ENCODE measurements at places on chromosomes 7 and 10.

DNA sequence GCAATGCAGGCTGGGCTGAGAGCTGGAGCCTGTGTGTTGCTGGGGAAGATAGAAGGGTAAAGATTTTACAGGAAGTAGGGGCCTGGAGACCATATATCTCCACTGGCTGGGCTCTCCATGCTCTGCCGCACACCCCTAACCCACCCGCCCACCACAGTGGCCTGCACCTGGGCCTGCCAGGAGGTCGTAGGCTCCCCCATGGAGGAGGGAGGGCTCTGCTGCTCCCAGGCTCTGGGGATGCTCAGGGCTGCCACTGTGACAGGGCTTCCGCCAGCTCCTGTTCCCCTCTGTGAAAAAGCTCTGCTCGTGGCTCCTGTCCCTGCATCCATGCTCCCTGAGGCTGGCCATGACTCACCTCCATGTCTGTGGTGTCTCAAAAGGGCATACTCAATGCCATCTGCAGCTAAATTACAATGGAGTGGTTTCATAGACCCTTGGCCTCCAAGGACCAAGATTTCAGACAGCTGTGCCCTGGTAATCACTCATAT is 106.0 kb downstream of the CXCL12 start:
- no peak for DNase-seq

DNA sequence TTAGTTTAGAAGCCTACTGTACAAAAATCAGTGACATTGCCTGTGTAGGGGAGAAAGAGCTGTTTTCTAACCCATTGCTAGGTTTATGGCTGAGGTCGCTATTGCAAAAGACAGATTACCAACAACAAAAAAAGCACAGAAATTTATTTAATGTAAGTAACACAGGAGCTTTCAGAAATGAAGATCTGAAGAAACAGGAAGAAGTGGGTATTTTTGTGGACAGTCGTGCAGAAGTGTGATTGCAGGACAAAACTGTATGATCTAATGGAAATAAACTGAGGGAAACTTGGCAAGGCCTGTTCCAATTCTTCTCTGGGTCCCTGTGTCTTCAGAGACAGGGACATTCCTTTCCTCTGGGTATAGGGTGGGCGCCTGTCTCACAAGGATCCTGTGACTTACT is 87.4 kb downstream of the APBB1IP start:
- DNase-seq, result no peak

- peak; percentile 17 for DNase-seq
Measured at GRCh38 chr7:77439572-77439971, 23.4 kb upstream of the GSAP start.

DNA sequence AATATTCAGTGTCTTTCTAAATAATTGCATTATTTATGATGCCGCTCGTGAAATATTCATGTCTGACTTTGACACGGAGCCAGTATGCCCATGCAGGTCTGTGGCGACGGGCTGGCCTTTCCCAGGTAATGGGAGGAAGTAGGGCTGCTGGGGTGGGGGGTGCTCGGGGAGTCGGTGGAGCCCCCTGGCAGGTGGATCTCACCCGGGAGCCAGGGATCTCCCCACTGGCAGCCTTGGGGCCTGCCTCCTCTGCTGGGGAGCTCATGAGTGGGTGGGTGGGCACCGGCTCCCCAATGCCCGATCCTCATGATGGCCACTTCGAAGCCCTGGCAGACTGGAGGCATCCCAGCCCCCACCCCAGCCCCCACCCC is 52.8 kb downstream of the PWWP2B start:
- no peak for DNase-seq

DNA sequence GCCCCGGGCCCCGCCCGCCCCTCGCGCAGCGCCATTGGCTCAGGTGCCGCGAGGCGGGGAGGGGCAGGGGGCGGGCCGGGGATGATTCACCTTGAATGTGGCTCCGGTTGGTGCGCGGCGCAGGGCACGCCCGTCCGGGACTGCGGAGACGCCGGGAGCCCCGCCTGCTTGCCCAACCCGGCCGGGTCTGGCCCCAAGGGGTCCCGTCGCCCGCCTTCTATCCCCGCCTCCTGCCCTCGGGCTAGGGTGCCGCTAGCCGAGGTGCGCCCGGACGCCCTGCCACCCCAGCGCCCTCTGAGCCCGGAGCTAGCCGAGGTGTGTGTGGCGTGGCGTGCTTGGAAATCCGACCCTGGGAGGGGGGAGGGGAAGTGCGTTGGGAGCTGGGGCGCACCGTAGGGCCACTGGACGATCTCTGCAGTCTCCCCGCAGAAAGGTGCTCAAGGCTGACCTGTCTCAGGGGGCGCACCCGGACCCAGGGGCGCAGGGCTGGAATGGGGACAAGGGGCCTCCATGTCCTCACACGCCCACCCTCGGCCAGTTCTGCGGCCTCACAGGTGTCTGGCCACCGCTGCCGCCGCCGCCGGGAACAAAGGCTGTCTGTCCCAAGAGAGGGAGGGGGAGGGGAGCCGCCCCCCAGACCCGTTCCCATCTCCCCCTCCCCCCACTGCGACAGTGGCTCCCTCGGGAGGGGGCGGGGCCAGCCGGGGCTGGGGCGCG is 168.9 kb downstream of the NRF1 start:
- peak; percentile 47 for DNase-seq

GRCh38 chr7:94972296-94972695 is 64.9 kb downstream of the PPP1R9A start:
- DNase-seq, result no peak

DNA sequence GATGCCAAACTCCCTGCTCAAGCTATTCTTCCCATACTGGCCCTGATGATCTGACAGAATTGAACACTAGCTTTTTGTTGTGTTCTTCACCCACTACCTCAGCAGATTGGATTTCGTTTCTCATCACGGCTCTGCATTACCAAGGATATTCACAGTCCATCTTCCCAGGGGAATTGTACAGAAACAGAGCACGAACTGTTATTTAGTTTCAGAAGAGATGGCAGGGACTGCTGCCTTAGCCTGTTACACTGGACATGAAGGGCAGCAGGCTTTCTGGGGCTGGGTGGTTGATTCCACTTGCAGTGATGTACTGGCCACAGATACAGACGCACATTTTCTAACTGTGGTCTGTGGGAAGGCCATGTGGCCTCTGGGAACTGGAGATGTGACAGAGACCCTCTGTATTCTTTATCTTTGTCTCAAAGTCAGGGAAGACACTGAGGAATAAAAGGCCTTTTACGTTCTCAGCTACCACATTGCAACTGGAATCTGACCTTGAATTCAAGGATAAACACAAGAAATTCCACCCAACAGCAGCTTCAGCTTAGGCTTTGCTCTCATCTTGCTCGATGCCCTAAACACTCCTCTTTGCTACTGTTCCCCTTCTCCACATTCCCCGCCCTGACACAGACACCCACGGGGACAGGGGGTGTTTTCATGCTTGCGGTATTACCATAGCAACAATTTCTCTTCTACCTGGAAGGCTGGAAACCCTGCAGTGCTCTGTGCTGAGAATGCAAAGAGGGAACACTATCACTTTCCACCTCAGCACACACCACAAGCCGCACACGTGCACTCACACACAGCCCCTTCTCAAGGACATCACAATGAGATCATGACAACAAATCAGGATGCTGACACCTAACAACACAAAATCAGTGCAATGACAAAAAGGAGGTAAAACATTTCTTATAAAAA is 81.7 kb downstream of the RNF216 start:
- no peak for DNase-seq

- no peak for DNase-seq
Measured at GRCh38 chr10:106341356-106341755, 823.1 kb downstream of the SORCS1 start.
